ENCODE measurements at places on chromosomes 3 and 15.

GRCh38 chr3:24137958-24138875, 193.1 kb downstream of the NR1D2 start:
- peak; percentile 96 for DNase-seq

- no peak for DNase-seq
Observed at GRCh38 chr3:69999140-70000027, at the start of gene SAMMSON. TSS of gene SAMMSON (plus strand) at chr3:69999733.

DNA sequence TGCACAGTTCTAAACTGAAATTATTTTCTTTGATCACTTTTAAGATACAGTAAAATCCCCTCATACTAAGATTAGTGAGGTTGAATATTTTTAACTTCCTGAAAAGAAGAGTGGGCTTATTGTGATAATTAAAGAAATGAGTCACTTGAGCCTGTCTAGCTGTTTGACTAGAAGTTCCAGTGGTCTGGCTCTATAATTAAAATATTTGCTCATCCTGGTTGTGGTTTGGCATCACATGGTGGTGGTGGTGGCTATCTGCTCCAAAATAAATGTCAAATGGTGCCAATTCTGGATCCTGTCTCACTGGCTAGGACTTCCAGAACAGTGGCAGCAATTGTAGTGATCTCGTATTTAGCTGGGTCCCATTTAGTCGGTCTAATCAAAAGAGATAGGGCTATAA, 8.6 kb upstream of the TEX9 start:
- DNase-seq = peak; percentile 32

- peak; percentile 60 for DNase-seq
Observed at GRCh38 chr15:67839499-67839928, 331 bp downstream of the RNU6-1 start.

- no peak for DNase-seq
Observed at GRCh38 chr3:30535525-30535924, 70.9 kb upstream of the TGFBR2 start.

DNA sequence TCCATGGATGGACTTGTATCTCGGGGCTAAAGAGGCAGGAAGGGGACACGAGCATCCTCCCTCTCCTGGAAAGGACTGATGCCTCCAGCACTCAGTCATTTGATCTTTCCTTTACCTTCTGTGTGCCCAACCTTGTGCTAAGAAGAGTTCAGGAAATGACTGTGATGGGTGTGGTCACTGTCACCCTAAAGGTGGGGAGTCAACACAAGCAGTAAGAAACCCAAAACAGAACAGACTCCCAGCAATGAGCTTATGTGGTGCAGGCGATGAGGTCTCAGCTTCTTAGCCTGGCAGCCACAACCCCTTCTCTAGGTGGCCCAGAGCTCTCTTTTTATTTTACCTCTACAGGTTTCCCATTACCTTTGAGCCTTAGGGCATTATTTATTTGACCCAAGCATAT, 3.8 kb downstream of the MPI start:
- no peak for DNase-seq

- DNase-seq = no peak
Observed at GRCh38 chr3:179791793-179792192, 139.0 kb downstream of the USP13 start.

GRCh38 chr3:13023235-13023970, 49.8 kb downstream of the IQSEC1 start:
- no peak for DNase-seq

DNA sequence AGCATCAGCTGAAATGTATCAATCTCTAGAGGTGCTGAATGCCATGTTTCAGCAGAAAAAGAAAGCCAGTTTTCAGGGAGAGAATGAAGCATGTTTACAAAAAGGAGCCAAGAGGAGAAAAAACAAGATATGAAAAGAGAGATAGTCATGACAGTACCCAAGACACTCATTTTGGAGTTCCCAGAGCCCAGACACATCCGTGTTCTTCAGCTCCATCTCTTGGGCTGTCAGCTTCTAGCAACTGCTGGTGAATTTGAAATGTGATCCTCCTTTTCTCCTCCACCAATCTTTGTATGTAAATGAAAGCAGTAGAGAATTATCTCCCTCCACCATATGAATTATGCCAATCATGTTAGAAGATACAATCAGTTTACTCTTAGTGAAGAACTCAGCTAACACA, 93.0 kb upstream of the SLC25A36 start:
- DNase-seq = peak; percentile 3

DNA sequence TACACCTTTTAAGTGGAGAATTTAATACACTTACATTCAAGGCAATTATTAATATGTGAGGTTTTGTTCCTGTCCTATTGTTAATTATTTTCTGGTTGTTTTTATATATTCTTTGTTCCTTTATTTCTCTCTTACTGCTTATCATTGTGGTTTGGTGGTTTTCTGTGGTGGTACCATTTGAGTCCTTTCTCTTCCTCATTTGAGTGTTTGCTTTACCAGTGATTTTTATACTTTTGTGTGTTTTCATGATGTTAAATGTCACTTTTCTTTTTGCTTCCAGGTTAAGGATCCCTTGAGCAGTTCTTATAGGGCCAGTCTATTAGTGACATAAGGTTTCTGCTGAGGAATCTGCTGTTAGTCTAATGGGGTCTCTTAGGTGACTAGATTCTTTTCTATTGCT, 116.5 kb downstream of the LRRK1 start:
- no peak for DNase-seq

DNA sequence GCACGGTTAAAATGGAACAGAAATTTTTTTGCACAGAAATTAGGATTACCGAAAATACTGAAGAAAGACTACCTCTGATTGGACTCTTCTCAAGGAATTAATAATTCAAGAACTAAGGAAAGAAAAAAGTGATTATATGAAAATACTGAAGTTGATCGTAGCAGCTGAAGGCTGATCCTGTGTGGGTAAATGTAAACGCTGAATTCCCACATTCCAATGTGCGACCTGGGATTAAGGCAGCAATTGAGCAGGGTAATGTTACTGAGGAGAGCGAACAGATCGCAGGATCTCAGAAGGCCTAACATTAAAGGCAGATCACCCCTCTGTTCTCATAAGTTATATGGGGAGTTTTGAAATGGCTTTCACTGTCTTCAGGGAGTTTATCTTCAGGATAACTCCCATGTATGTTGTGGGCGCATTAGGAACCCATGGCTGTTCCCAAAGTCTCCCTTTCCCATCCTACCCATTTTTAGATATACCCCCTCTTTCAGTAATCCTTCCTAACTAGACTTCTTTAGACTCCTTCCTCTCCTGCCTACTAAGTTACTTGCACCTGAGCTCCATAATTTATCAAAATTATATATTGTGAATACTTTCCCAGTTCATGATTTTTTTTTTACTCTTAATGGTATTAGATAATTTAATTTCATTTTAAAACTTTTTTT, 1.0 kb upstream of the UBL7 start:
- no peak for DNase-seq

GRCh38 chr15:68205954-68206539, 915 bp upstream of the CALML4 start:
- no peak for DNase-seq

GRCh38 chr3:109275702-109276293, 40.5 kb downstream of the DPPA2 start:
- peak; percentile 58 for DNase-seq

All from MCF 10A (cell line).